ENCODE measurements at places on chromosomes 13 and 19.

DNA sequence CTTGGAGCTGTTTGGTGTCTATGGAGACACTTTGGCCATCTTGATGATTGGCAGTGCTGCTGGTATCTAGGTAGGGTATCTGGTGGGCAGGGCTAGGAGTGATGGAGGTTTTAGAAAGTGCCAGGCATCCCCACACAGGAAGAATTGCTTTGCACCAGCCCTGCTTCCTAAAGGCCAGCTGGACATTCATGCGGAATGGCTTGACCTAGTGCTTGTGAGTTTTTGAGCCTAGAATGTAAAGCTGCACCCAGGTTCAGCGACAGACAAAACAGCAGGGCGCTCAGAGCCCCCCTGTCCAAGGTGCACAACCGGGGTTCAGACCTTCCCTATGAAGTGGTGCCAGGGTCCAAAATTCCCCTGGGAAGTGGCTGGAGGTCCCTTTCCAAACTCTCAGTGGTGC, 93.1 kb downstream of the ING1 start:
- no peak for DNase-seq

DNA sequence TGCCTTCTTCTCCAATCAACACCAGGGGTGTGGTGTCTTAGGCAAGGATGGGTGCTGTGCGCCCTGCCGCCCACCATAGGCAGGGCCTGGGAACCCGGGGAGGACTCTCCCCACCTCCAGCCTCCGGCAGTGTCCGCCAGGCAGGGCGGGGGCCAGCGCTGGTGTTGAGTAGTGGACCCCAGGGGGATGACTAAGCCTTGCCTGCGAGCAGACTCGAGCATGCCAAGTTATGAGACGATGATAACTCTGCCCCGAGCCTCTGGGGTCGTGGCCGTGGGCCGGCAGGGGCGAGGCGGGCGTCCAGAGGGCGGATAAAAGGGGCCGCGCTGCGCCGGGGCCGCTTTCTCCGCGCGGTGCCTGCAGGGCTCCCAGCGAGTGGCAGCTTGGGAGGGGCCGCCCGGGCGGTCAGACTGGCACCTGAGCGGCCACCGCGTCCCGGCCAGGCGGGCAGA, at the start of gene MEDAG:
TSS of gene MEDAG (plus strand) at position 340 of the 452 bp plus-strand sequence. CDS start 245 bp downstream, outside the sequence.
- DNase-seq: no peak

DNA sequence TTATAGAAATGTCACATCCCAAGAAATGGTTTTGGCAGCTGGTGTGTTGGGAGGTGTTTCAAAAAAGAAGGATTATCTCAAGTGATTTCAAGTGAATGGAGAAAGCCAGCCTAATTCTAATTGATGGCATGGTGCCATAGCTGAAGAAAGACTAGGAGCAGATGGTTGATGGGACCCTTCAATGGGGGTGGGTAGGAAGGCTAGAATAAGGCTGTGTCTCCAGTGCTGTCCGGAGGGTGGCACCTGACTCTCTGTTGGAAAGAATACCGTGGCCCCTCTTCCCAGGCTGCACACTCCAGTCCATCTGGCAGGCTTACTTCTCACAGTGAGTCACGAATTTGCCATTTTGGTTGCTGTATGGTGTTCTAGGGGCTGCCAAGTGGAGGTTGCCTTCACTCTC, 51.0 kb upstream of the GPR12 start:
- DNase-seq: no peak

DNA sequence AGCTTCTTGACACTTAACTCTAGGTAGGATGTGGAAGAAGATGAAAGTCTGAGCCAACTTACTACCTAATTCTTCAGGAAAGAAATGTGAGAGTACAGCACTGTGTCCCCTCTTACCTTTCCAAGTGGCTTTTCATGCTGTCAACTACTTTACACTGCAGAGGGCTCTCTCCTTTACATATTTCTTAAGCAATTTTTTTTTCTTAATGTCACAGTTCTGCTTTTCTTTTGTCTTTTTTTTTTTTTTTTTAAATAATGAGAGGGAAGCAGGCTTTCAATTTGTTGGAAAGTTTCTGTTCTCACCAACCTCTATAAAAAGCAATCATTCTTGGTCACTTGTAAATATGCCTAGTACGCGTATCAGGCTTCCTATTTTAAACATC, 212.7 kb upstream of the MIR17HG start:
- DNase-seq: no peak

Measured in bone marrow (tissue), 2 donors.